T-helper 9 cell (primary cell): ENCODE measurements at places on chromosomes 11 and 22.

GRCh38 chr11:86606270-86606835 is 66.1 kb downstream of the ME3 start:
- DNase-seq: no peak

- no peak for DNase-seq
These were observed 11.0 kb upstream of the NECTIN1 start for GRCh38 chr11:119739975-119740374.

DNA sequence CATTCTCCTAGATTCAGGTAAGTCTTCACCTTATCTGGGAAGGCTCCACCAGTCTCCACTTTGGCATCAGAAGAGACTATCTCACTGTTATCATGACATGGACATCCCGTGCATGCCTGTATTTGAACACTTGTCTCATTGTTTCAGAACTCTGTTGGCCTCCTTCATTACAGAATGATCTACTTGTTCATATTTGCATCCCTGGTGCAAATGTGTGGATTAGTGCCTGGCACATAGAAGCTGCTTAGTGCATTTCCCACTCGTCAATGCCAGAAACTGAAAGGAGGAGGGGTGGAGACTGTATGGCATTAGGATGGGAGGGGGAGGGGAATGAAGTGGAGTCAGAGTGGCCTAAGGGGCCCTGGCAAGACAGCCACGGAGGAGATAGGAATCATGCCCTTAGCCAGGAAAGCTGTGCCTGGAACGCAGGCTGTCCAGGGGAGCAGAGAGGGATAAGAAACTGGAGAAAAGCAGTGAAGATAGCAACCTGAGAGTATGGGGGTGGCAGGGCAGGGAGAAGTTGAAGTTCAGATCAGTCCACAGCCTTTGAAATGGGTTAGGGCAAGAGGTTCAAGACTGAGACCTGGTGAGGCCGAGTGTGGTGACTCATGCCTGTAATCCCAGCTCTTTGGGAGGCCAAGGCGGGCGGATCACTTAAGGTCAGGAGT is 53.8 kb upstream of the CAPRIN1 start:
- no peak for DNase-seq

GRCh38 chr11:102603091-102603490 is 22.0 kb downstream of the MMP20 start:
- no peak for DNase-seq

DNA sequence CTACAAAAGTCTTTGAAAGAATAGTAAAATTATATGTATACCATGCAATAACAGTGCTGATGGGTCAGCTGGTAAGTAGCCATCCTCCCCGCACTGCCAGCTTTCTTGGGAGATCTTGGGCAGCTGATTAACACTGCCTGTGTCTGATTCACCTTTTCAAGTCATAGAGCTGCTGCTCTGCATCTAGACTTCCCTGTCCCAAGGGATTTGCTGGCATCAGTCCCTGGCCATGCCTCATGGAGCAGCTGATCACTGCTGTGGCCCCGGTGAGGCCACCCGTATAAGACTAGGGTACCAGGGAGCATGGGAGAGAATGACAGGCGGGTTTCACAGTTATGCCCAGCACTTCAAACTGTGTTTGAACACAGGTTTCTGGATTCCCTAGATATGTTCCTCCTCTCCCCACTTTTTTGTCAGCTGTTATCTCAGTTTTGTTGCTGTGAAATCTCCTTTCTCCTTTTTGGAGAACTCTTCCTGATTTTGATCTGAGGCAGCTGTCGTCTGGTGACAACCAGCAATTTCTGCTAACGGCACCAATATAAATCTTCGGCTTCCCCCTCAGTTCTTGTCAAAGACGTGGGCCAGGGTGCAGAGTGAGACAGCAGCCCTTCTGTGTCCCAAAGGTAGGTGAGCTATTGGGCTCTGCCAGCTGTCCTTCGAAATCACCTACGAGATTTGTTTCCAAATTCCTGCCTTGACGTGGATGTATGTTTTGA is 438.9 kb downstream of the NTM start:
- DNase-seq: no peak

DNA sequence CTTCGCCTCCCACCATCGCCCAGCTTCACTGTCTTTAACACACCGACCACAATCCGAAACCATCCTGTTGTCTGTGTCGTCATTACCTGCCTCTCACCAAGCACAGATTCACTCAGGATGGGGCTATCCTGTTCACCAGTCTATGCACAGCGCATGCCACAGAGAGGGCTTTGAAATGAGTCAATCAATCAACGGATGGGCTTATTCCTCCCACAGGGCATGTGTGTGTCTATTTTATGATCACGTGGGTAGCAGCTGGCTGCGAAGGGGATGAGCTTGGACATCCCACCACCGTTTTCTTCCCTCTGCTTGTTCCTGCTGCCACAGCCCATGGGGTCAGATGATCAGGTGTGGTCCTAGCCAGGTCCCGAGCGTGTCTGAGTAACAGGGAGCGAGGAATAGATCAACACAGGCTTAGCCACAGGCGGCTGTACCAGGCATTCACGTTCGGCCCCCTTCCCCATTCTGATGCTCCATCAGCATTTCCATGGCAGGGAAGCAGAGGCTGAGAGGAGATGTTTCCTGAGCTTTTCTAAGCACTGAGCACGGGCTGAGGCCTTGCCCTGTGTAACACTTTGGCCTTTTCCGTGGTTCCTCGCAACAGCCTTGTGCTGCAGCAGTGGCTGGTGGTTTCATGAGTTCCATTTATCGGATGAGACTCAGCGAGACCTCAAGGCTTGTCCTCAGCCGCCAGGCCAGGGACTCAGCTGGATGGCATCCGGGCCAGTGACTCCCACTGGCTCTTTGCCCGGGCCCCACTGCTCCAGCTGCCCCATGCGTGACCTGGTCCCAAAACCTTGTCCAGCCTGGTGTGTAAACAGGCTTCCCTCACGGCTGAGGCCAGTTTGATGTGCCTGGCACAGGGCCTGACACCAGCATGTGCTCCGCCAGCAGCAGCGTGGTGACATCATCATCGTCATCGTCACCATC is 48.1 kb upstream of the FGF3 start:
- no peak for DNase-seq

GRCh38 chr11:8601376-8602133 is 7.5 kb upstream of the STK33 start:
- DNase-seq: no peak

GRCh38 chr11:66136752-66137123 is 66.7 kb downstream of the PACS1 start:
- no peak for DNase-seq

DNA sequence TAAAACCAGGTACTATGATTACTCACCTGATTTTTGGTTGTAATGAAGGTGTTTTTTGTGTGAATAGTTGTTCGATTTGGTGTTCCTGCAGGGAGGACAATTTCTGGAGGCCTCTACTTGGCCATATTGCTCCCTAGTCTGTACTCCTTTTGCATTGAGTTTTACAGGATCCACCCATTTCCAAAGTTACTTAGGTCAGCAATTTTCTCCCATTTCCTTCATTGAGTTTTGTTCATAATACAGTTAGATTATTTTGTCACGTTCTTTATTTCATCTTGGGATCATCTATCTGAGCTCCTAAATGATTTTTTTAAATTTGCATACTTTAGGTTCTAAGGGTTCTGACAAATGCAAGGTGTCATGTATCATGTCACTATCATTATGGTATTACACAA is 20.1 kb upstream of the AQP11 start:
- no peak for DNase-seq

GRCh38 chr11:11407065-11407762 is 54.2 kb upstream of the CSNK2A3 start:
- DNase-seq: no peak

DNA sequence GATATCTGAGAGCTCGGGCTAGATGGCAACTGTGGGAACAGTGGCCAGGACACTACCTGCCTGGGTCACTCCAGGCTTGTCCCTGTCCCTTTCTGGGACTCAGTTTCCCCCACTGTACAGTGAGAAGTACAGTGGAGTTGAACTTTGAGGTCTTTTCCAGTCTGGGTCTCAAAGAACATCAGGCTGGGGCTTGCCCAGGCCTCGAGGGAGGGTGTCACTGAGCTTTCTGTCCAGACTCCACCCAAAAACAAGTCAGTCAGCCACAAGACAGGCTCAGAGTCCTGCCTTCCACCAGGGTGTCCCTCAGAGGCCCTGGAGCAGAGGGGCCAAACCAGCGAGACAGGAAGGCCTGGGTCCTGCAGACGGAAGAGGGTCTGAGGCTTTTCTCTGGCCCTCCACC is 2.0 kb upstream of the PLA2G3 start:
- no peak for DNase-seq

DNA sequence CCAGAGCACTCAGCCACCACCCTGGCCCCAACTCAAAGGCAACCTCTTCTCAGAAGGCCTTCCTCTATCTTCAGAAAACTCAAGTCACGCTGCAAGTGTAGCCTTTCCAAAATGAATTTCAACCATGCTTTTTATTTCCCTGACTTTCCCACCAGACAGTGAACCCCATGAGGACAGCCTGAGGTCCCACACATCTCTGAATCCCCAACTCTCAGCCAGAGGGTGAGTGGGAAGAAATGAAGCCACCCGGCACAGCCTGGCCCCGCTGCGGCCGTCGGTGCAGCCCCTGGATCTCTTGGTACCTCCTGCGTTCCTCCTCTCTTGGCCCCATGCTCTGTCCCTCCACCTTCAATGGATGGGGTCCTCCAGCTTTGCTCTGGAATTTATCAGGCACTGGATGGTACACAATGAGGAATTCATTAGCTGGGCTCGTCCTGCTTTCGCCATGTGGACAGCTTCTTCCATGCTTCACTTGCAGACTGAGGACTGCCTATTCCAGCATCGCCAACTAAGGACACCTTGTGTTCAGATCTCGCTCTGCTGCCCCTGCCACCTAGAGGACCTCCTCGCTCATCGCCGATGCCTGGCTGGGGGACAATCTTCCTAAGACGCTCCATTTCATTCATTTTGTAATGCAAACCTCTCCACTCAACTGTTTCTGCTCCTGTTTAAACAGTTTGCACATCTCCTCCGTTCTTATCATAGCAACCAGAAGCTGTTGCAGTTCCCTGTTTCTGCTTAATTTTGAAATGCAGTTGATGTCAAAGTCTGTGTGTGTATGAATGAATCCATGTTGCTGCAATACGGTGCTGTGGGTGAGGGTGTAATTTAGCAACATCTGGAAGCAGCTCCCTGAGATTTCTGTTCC is 672.1 kb downstream of the TBC1D22A start:
- DNase-seq: no peak

DNA sequence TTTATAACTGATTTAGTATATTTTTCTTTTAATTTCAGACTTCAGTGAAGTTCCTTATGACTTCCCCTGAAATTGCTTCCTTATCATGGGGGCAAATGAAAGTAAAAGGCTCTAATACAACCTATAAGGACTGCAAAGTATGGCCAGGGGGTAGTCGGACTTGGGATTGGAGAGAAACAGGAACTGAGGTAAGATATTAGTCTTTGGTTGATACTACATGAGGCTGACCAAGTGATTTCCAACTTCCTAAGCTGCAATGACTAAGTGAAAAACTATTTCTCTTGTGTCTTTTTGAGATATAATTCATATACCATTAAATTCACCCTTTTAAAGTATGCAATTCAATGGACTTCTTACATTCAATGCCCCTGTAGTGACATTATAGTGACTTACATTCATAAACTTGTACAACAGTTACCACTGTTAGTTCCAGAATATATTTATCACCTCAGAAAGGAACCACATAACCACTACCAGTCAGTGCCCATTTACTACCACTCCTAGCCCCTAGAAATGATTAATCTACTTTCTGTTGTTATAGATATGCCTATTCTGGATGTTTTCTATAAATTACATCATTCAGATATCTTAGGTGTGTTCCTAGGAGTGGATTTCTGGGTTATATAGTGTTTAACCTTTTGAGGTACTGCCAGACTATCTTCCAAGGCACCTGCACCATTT is 21.6 kb downstream of the AAMDC start:
- no peak for DNase-seq

- DNase-seq: no peak
These were observed 51.4 kb downstream of the EMSY start for GRCh38 chr11:76496174-76496573.

DNA sequence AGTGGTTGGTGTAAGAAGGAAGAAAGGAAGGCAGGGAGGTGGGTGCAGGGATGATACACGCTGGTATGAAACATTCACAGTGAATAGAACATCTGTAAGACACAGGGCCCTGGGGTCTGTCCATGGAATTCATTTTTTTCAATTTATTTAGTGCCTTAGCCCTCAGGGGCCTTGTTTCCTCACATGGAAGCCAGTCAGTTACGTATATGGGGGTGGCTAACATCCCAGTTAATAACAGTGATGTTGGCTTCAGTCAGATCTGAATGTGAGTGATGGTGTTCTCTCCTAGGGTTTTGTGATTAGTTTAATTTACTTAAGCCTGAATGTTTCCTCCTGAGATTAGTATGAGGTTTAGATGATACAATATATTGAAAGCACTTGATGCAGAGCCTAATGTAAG is 577.1 kb downstream of the NTM start:
- no peak for DNase-seq

GRCh38 chr11:46294365-46295309 is 17.2 kb downstream of the CREB3L1 start:
- no peak for DNase-seq

DNA sequence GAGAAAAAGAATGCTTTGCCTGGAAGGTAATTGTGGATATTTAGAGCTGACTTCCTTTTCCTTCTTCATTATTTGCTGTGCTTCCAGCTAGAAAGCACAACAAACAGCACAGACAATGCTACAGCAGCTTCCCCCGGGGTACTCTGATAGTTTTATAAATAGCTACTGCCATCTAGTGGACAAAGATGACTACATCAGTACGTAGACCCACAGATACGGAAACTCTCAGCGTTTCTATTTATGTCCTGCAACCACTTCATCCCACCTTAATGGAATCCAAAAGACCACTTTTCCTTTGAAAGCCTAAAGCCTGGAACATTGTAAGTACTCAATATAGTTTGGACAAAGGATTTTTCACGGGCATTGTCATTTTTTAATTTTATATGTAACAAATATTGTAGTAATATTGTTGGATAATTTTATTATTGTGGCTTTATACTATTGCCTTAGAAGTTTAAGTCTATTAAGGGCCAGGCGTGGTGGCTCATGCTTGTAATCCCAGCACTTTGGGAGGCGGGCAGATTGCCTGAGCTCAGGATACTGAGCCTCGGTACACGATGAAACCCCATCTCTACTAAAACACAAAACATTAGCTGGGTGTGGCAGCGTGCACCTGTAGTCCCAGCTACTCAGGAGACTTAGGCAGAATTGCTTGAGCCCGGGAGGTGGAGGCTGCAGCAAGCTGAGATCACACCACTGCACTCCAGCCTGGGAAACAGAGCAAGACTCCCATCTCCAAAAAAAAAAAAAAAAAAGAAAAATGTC is 7.5 kb downstream of the HSPA8 start:
- no peak for DNase-seq

- DNase-seq: no peak
These were observed 10.7 kb downstream of the PTPN5 start for GRCh38 chr11:18780896-18781295.

DNA sequence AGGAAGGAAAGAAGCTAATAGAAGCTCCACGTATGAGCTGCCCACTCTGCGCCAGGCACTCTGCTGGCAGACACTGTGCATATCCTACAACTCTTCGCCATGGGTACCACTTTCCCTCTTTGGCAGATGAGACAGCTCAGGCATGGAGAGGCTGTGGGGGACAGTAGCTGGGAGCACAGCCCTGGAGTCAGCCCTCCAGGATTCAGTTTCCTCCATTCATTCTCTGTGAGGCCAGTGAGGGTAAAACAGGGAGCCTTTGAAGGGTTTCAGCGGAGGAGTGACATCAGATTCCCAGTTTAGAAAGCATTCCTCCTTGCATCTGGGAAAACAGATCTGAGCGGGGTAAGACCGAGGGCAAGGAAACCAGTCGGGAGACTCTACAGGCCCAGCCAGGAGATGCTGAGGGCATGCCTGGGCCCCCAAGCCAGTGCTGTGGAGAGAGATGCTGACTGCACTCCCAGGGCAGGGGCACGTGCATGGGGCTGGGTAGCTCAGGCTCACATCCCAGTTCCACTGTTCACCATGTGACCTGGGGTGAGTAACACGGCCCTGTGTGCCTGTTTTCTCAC is 58.3 kb upstream of the EMID1 start:
- no peak for DNase-seq
